ENCODE measurements at places on chromosomes 1 and 21. TPM values are rescaled to one million over a fixed set of nuclear protein-coding genes. Genes with fewer than 3 reads are reported as not detected.

The LCE2C gene
- not detected for total RNA-seq

The CLK2 gene
- 31.1 TPM for total RNA-seq

The IGSF3 gene
- 26.5 TPM for total RNA-seq

The CDCA8 gene
- 49.0 TPM for total RNA-seq

The AMY1C gene
- total RNA-seq: not detected

The SPTA1 gene
- not detected for total RNA-seq

The KCNA2 gene
- total RNA-seq: 0.04 TPM

The C1orf94 gene
- total RNA-seq: not detected

The PRPF38B gene
- 22.8 TPM for total RNA-seq

The GNG4 gene
- 19.4 TPM for total RNA-seq

The ELAPOR1 gene
- total RNA-seq: 0.49 TPM

The TFF3 gene
- total RNA-seq: not detected

The RNU1-1 gene
- 7.3 TPM for total RNA-seq

The CTPS1 gene
- total RNA-seq: 93.6 TPM

The SPRR1A gene
- not detected for total RNA-seq

The SYNC gene
- 10.8 TPM for total RNA-seq

The EFCAB7 gene
- total RNA-seq: 4.1 TPM

The WNT2B gene
- total RNA-seq: 0.33 TPM

The OR13G1 gene
- not detected for total RNA-seq

The TCEA3 gene
- total RNA-seq: not detected

The GNAT2 gene
- 0.18 TPM for total RNA-seq

The RIPK4 gene
- total RNA-seq: 13.3 TPM

The FALEC gene
- not detected for total RNA-seq

The EPHA10 gene
- 0.77 TPM for total RNA-seq

The CYYR1 gene
- total RNA-seq: not detected

The IGFN1 gene
- 1.1 TPM for total RNA-seq

The PLD5 gene
- 1.6 TPM for total RNA-seq

The FMO5 gene
- 0.34 TPM for total RNA-seq

The HPCA gene
- total RNA-seq: 0.14 TPM

The B3GALT6 gene
- total RNA-seq: 17.5 TPM

The KCNQ4 gene
- total RNA-seq: 0.22 TPM

The LCE3D gene
- 0.69 TPM for total RNA-seq

The NES gene
- 1.8 TPM for total RNA-seq

Measured in A549 treated with DMSO at 1 μM for 4 hours (cell line).